SJSA1 (cell line): ENCODE measurements at places on chromosomes 7 and 10.

GRCh38 chr7:158255156-158255555 is 332.5 kb downstream of the PTPRN2 start:
- DNase-seq = peak; percentile 16

GRCh38 chr7:18667466-18667865 is 171.9 kb downstream of the HDAC9 start:
- DNase-seq = no peak

DNA sequence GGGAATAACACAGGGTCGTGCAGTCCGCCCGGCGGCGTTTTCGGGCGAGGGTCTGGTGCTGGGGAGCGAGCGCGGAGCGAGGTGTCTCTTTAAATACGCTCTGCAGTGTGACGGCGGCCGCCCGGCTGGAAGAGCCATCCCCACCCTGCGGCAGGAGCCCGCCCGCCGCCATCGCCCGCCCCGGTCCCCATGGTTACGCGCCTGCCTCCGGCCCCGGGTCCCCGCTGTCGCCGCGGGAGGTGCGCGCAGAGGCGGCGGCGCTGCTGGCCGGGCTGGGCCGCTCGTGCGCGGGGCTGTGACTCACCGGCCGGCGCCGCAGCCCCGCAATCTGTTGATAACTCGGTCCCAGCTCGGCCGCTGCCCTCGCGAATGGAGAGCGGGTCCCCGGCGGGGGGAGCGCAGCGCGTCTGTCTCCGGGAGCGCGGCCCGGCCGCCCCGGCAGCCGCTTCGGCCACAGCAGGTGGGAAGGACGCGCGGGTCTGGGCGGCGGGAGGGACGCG is at the start of gene ADGRA1:
TSS of gene ADGRA1 (plus strand) at position 246 of the 500 bp plus-strand sequence. CDS start 986 bp downstream, outside the sequence.
- no peak for DNase-seq

GRCh38 chr10:17865351-17865750 is 56.2 kb downstream of the MRC1 start:
- DNase-seq = no peak

DNA sequence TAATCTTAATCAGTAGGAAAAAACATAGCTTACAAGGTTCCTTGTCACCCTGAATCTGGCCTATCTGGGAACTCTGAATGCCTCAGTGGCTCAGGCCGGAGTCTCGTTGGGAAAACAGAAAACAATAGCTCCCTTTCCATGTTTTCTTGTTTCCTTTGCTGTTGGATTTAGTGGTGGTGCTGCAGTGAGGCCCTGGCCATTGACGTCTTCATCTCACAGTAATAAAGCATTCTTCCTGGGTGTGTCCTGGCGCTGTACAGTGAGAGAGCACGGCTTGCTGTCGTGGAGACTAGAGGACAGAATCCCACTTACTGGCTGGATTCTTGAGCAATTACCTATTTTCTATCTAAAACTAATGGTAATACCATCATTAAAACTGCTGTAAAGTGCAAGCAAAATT is 1.3 kb upstream of the SPOCK2 start:
- DNase-seq = no peak

- no peak for DNase-seq
Observed at GRCh38 chr7:74020390-74020789, 7.6 kb upstream of the ELN start.

GRCh38 chr10:17120694-17121093 is 8.9 kb downstream of the CUBN start:
- DNase-seq = no peak

DNA sequence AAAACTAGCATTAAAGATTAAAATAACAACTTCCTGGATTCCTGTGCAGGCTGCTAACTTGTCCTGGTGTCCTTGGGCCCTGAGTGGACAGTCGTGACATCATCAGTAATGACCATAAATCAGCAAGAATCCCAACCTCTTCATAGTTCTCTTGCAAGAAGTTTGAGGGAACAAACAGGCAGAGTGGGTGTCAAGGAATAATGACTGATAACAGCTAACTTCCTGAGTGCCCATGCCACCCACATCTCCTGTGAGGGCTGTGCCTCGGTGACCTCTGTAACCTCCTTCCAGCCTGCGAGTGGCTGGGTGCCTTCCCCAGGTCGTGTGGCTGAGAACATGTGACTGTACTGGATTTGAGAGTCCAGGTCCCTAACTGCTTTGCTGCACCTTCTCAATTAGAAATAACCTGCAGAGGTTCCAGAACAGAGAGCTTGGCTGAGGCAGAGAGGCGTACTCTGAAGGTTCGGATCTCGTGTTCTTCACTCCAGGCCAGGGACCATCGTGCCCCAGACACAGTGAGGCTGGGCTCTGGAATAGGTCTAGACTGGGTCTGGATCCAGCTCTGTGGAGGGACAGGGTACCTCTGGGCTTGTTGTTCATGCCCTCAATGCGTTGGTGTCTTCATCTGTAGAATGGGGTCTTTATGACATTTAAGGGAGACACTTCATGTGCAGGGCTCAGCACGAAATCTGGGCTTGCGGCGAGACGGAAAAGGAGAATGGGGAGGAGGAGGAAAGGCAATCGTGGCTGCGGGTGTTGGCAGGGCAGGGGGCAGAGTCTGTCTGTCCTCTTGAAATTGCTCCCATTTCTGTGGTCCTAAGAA is 313.1 kb upstream of the ZNF32 start:
- peak; percentile 30 for DNase-seq

DNA sequence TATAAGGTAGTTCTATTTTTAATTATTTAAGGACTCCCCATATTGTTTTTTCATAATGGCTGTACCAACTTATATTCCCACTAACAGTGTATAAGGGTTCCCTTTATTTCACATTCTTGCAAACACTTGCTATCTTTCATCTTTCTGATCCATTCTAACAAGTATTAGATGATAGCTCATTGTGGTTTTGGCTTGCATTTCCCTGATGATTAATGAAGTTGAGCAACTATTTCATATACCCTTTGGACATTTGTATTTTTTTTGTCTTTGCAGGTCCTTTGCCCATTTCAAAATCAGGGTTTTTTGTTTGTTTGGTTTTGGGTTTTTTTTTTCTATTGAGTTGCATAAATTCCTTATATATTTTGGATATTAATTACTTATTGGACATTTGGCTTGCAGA is 107.2 kb downstream of the EPC1 start:
- DNase-seq = no peak

DNA sequence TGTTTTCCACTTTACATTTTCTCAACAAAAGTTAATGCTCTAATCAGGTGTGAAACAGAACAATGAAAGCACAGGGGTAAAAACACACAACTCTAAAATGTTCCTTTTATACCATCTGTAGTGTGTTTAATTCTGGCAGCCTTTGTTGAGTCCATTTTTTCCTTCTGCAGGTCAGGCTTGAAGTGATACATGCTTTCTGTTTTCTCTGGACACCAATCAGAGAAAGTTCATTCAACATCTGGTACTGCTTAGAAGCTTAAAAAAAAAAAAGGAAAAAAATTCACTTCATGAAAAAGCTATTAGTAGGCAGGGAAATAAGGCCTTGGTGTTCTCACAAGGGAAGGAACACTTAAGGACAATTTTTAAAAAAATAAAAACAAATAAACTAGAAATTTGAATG is 231.3 kb upstream of the RHOBTB1 start:
- DNase-seq = no peak

DNA sequence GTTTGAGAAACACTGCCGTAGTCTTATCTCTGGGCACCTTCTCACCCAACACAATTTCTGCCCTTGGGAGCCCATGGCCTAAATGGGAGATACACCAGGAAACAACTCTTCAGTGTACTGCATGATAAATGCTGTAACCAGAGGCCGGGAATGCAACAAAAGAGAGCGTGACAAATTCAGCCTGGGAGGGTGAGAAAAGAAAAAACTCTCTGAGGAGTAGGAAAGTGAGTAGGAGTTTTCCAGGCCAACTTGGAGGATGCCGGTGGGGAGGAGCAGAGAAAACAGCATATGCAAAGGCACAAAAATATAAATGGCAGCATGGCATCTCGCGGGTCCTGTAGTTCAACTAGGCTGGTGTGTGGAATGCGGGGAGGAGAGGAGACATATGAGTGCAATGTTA is 624.5 kb downstream of the PARD3 start:
- no peak for DNase-seq

GRCh38 chr10:6786579-6787031 is 206.5 kb upstream of the PRKCQ start:
- peak; percentile 61 for DNase-seq

DNA sequence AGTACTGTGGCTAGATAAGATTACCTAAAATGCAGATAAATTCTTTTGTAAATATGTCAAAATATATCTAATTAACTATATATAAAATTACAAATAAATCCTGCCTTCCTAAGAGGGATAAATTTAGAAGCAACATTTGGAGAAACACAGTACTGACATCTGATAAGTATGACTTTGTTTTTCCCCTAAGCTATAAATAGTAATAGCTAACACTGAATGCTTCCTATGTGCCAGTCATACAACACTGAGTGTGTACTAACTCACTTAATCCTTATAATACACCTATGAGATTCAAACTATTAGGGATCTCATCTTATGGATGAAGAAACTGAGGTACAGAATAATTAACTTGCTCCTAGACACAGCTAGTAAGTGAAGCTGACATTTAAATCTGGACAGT is 733.4 kb downstream of the MAGI2 start:
- DNase-seq = no peak

- DNase-seq = no peak
Observed at GRCh38 chr7:24778543-24779282, 21.4 kb upstream of the GSDME start.

DNA sequence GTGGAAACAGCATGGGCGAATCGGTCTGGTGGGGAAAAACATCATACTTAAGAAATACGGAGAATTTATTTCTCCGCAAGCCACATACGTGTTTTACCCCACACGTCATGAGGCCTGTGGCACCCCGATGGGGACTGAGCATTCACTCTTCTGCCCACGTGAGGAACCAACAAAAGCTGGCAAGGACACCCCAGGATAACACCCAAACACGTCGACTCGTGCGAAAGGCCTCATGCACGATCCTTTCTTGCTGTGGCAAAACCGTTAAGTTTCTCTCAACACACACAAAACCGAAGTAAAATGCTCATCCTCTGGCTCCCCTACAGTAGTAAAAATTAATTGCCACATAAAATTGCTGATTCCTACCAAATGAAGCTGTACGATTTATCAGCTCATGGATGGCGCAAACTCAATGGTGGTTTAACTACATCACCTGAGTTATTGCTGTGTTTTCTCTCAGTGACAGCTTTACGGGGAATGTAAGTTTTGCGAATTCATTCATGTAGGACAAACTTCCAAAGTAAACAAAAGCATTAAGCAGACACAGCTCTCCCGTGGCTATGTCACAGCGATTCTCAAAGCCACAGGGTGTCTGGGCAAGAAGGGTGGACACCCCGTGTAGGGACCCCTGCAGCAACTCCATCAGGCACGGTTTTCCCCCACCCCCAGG is 97.0 kb downstream of the CTBP2 start:
- DNase-seq = no peak

DNA sequence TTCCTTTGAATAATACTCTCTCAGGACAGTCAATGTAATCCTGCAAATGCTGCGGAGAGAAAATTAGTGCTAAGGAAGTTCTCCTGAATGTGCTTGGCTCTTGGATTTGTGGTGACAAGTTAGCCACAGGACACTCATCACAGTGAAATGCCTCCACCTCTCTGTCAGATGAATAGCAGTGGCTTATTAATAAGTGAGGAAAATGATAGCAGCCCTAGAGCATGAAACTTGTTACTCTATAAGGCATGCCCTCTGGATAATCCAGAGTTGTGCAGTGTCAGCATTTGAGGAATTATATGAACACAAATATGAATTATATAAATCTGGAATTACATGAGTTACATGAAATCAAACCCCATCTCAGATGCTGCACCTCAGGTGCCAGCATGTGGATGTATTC is 23.5 kb upstream of the TBX20 start:
- DNase-seq = no peak

- DNase-seq = no peak
Observed at GRCh38 chr7:95758187-95758586, 14.2 kb upstream of the DYNC1I1 start.

DNA sequence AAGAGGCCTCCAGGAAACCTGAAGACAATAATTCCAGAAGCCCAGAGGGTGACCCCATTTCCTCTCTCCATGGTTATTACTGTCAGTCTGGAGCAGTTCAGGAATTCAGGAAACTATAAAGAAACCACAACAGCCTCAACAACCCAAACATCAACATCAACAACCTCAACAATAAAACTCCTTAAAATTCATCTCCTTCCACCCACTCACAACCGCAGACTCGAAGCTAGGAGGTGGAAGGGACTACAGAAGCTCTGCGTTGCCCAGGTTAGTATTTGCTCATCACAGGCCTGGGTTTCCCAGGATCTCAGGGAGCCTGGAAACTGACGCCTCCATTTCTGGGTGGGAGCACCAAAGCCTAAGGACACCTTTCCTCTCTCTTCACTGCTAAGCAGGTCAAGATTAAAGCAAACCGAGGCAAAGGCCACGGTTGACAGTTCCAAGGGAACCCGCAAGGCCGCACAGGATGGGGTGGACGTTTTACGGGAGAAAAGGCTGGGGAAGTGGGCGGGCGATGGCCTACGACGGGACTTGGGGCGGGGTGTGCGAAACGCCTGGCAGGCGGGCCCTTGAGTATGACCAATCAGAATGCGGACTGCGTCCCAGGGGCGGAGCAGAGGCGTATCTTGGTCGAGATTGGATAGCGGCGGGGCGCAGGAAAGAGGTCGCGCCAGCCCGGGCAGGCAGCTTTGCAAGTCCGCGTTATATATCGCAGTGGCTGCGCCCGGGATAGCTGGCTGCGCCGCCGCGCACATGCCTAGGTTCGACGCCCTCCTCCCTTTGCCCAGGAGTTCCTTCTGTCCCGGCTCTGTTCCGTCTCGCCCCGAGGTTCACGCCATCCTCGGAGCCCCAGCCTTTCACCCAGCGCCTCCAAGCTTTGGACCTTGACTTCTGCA is at the start of gene ELOVL3:
TSS of gene ELOVL3 (plus strand) at position 654 of the 896 bp plus-strand sequence. CDS start 250 bp downstream, outside the sequence.
- DNase-seq = peak; percentile 93

DNA sequence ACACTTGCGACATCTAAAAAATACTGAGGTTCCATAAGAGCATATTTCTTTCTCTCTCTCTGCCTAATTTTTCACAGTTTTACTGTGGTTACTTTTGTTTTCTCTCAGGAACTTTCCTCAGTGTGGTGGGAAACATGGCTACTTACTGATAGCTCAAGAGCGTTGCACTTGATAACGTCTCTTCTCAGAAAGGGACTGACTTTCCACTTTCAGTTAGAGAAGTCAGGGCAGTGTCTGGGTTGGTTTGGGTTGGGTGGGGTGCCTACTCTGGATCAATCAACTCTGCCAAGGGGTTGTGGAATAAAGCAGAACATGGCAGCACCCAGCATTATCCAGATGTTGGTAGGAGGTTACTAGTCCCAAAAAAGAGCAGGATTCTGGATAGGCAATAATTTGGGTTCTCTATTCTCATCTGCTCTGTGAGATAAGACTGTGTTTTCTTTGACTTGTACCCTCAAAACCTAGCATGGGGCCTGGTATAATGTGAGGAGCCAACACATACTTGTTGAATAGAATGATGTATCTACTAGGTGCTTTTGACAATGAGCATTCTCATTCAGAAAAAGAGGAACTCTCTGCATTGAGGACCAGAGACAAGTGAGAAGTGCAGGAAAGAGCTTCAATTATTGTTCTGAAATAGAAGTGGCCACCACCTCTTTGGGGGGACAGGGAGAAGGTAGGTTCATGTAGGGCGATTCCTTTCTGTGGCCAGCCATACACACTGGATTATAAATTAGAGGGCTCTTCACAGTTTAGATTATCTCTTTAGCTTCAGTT is 315.7 kb downstream of the REEP3 start:
- no peak for DNase-seq
